Dermis microvascular lymphatic vessel endothelial cell (primary cell): ENCODE measurements at places on chromosomes 7 and 10. TPM values are rescaled to one million over a fixed set of nuclear protein-coding genes. Genes with fewer than 3 reads are reported as not detected.

DNA sequence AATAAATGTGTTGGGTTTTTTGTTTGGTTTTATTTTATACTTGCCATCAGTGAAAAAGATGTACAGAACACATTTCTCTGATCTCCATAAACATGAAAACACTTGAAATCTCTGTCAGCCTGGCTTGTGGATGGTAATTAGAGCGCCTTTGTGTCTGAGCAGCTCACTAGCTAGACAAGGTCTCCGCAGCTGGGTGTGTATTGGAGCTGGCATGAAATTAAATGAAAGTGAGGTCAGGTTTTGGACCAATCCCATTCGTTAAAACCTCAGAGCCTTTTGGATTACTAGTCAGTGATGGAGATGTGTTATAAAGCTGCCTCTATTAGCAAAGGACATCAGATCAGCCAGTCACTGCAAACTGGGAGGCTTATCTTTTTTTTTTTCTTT is 2.7 kb downstream of the FRAT1 start:
- DNase-seq = no peak

- no peak for DNase-seq
Observed at GRCh38 chr7:15937571-15937970, 251.1 kb upstream of the MEOX2 start.

HOXA6 gene
- total RNA-seq = 1.9 and 3.2 TPM in 2 replicates

CDC123 gene
- 158 and 193 TPM in 2 replicates for total RNA-seq

IL15RA gene
- 8.6 and 18.0 TPM in 2 replicates for total RNA-seq
